ENCODE measurements at places on chromosomes 11 and 22. TPM values are rescaled to one million over a fixed set of nuclear protein-coding genes. Genes with fewer than 3 reads are reported as not detected.

- peaks cover 14% of the 10 kb centered on the region for H3K4me1 ChIP-seq
- DNase-seq: no peak
- no peak overlapping the region for H3K4me3 ChIP-seq
- no peak overlapping the region for H3K27ac ChIP-seq
Measured at GRCh38 chr11:44255406-44256071, 54.4 kb downstream of the ALX4 start.

Gene FXYD2
- 1.3 TPM for total RNA-seq

GRCh38 chr22:38657045-38657909 lies 839 bp downstream of the CBY1 start:
- H3K27me3 ChIP-seq: no peaks in the 10 kb centered on the region
- H3K27ac ChIP-seq: peak overlapping the region; percentile 96
- peak overlapping the region; percentile 94 for H3K4me3 ChIP-seq
- H3K4me1 ChIP-seq: peaks cover 17% of the 10 kb centered on the region
- DNase-seq: peak; percentile 16
- no peaks in the 10 kb centered on the region for H3K36me3 ChIP-seq

Gene RIC3
- total RNA-seq: 38.8 TPM

- no peak overlapping the region for H3K27ac ChIP-seq
- peaks cover 6% of the 10 kb centered on the region for H3K4me1 ChIP-seq
- DNase-seq: no peak
- no peaks in the 10 kb centered on the region for H3K36me3 ChIP-seq
Measured at GRCh38 chr11:94638902-94639373, 71.8 kb downstream of the PIWIL4 start.

DNA sequence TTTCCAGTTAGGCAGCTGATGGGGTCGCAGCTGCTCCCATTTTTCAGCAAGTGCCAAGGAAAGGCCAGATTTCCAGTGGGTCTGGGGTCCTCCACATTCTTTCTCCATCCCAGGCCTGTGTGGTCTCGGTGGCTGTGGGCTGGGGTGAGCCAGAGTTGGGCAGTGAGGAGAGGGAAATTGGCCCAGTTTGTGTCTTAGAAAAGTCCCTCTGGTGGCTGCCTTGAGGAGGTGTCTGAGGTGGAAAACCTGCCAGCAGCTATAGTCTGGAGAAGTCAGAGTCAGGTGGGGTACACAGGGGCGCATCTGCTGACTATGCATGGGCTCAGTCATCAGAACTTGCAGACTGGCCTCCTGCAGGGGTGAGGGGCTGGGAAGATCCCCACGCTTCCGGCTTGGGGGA lies 30.5 kb downstream of the MRGPRD start:
- H3K36me3 ChIP-seq: no peaks in the 10 kb centered on the region
- no peak overlapping the region for H3K27ac ChIP-seq
- H3K4me1 ChIP-seq: no peaks in the 10 kb centered on the region
- no peak for DNase-seq
- H3K27me3 ChIP-seq: no peaks in the 10 kb centered on the region

Gene GDPD4
- not detected for total RNA-seq

DNA sequence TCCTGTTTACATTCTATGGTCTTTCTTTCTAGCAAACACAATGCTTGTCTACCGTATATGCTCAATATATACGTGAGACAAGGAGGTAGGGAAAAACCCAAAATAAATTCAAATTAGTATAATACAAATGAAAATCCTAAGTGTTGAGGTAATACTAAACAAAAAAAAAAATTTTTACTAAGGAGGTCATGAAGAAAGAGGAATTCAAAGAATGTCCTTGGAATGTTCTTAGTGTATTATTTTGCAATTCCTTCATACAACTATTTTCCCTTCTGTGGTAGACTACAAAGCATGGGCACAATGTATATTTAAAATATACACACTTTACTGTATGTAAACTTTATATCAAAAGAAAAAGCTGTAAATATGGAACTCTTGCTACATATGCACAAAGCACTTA lies 36.4 kb downstream of the PIK3C2A start:
- H3K27ac ChIP-seq: no peak overlapping the region
- H3K27me3 ChIP-seq: no peaks in the 10 kb centered on the region
- DNase-seq: no peak
- peaks cover 10% of the 10 kb centered on the region for H3K4me1 ChIP-seq
- H3K36me3 ChIP-seq: peaks cover 6% of the 10 kb centered on the region

Gene CYP2D6
- total RNA-seq: 9.6 TPM

DNA sequence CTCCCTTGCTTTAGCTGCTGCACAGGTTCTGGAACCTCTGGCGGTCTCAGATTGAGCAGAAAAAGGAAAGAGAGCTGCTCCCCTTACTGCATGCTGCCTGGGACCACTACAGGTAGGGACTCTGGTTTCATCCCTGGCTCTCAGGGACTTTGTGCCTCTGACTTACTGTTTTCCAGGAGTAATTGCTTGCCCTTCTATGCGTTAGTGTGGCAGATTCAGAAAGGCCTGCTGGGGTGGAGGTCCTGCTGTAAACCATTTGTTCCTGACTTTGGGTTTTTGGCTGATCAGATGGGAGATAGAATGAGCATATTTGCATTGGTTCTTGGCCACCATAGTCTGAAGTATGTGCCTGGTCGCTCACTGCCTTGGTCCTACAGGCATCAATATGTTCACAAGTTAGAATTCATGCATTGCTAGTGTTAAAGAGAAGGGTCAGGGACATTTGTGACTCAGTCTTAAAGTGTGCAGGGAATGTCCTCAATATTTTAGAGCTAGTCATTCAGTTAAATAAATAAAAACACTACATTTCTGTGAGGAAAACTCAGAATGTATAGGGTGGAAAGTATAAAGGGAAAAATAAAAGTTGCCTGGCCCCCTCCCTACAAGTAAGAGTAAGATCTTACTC lies 78.0 kb downstream of the PISD start:
- peaks cover 30% of the 10 kb centered on the region for H3K4me1 ChIP-seq
- no peak for DNase-seq
- H3K27ac ChIP-seq: peak overlapping the region; percentile 87

DNA sequence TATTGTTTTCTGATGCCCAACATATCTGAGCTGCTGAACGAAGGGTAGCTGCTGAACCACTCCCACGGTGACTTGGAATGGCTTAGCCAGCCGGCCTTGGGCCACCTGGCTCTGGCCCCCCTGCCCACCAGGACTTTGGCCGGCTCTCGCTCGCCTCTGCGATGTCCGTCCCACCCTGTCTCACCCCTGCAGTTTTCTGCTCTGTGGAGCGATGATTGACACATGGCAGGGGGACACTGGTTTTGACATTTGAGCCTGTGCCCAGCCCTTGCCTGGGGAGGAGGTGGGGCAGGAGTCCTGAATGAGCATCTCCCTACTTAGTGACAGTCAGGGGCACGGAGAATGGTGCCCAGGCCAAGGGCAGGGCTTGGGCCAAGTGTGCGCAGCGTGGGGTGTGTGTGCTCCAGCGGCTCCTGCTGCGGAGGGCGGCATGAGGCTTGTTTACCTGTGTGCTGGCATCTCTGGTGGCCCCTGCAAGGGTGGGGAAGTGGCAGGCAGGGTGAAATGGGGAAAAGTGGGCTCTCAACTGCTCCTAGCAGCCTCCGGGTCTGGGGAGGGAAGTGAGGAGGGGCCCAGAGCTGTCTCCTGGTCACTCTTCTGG lies 15.7 kb upstream of the CDKN1C start:
- no peak for DNase-seq
- H3K4me1 ChIP-seq: peaks cover 39% of the 10 kb centered on the region
- peak overlapping the region; percentile 39 for H3K27ac ChIP-seq
- H3K4me3 ChIP-seq: peak overlapping the region; percentile 84
- peaks cover 6% of the 10 kb centered on the region for H3K36me3 ChIP-seq
- H3K27me3 ChIP-seq: no peaks in the 10 kb centered on the region

DNA sequence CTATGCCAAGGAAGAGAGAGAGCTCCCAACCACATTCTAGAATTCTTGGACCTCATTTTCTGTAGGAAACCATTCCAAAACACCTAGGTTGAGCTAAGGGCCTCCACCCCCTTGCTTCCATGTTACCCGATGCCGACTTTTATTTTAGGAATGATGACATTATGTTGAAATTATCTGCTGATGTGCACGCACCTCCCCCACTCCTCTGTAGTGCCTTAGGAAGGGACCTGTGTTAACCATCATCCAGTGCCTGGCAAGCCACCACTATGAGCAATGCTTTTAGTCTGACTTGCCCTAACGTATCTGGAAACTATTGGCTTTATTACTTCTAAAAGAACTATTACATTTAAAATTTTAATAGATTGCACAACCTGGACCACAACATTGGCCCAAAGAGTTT lies 42.1 kb downstream of the NCAPD3 start:
- no peak overlapping the region for H3K27ac ChIP-seq
- no peak for DNase-seq
- H3K4me3 ChIP-seq: no peak overlapping the region
- H3K36me3 ChIP-seq: peaks cover 11% of the 10 kb centered on the region
- H3K4me1 ChIP-seq: no peaks in the 10 kb centered on the region

- no peaks in the 10 kb centered on the region for H3K27me3 ChIP-seq
- DNase-seq: no peak
- H3K27ac ChIP-seq: no peak overlapping the region
- H3K36me3 ChIP-seq: peaks cover 3% of the 10 kb centered on the region
- no peaks in the 10 kb centered on the region for H3K4me1 ChIP-seq
Measured at GRCh38 chr22:41636467-41636866, 15.4 kb downstream of the XRCC6 start.

Gene TMEM191C
- total RNA-seq: 2.0 TPM

- no peak overlapping the region for H3K4me3 ChIP-seq
- H3K27me3 ChIP-seq: no peaks in the 10 kb centered on the region
Measured at GRCh38 chr11:63737718-63738117, 30.9 kb downstream of the ZFTA start.

GRCh38 chr11:125871391-125872137 lies 15.9 kb upstream of the HYLS1 start:
- no peak overlapping the region for H3K4me3 ChIP-seq
- no peaks in the 10 kb centered on the region for H3K36me3 ChIP-seq
- H3K27me3 ChIP-seq: peaks cover 10% of the 10 kb centered on the region
- peaks cover 6% of the 10 kb centered on the region for H3K4me1 ChIP-seq
- DNase-seq: no peak
